ENCODE measurements at places on chromosomes 7 and 10.

GRCh38 chr10:73553761-73554160 is 37.4 kb downstream of the USP54 start:
- no peak for DNase-seq

- no peak for DNase-seq
Observed at GRCh38 chr10:114669648-114670047, 11.6 kb upstream of the ABLIM1 start.

DNA sequence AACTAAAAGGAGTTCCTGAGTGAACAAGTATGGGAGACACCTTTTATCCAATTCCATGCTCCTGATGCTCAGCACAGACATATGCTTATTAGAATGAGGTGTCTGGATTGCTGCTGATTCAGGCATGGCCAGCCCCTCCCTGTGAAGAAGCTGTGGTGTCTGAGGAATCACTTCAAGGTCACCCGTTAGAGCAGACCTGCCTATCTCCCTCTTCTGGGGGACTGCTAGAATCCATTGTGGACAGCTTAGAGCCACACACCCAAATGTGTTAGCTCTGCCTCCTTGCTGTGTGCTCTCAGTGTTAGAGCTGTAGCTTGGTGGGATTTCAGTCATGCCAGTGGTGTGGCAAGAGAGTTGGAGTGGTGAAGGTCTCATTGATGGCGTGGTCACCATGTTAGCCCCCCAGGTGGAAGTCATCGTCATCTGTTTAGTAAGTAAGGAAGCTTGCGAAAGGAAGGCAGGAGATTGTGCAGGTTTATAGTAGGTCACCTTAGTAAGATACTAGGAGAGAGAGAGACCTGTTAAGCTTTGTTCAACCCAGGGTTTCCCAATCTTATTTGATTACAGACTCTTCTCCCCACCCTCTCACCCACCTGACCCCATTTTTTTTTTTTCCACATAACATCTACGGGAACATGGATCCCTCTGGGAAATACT is 12.8 kb downstream of the PRXL2A start:
- DNase-seq = no peak

GRCh38 chr10:74113546-74113945 is 37.1 kb downstream of the AP3M1 start:
- DNase-seq = no peak

- DNase-seq = no peak
Observed at GRCh38 chr10:44960482-44961229, 1.1 kb downstream of the RASSF4 start.

- peak; percentile 41 for DNase-seq
Observed at GRCh38 chr10:104935656-104936055, 294.6 kb downstream of the SORCS3 start.

DNA sequence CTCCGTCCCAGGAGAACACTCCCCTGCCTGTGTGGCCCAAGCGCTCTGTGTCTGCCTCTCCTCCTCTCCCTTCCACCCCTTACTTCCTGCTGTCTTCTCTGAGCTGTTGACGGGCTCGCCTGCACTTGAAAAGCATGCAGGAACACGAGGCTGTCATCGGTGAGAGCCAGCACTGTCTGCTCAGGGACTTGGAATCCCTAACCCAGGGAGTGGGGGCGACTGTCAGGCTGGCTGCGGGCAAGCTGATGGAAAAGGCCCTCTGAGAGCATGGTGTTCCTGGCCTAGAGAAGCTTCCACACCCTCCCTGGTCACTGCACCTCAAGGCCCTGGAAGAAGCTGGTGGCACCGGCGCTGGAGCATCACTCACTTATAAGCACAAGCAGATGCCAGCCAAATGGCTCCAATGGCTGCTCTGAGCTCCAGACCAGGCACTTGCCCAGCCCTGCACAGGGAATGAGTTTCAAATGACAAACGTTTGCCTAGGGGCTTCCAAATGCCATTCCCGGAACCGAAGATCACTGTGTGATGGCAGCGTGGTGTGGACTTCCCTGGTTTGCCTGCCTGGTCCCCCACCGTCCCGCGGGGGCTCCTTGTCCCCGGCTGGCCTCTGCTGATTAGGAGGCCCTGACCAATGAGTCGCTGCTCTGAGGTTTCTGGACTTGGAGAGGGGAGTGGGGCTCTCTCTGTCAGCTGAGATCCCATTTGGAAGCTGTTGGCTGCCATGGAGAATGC is 56.7 kb upstream of the EBF3 start:
- no peak for DNase-seq

GRCh38 chr7:138853448-138853847 is 55.5 kb upstream of the ATP6V0A4 start:
- no peak for DNase-seq

All from CD4-positive, alpha-beta T cell treated with Interleukin-10 for 1 hour (primary cell).